ENCODE measurements at places on chromosomes 3 and 15.

DNA sequence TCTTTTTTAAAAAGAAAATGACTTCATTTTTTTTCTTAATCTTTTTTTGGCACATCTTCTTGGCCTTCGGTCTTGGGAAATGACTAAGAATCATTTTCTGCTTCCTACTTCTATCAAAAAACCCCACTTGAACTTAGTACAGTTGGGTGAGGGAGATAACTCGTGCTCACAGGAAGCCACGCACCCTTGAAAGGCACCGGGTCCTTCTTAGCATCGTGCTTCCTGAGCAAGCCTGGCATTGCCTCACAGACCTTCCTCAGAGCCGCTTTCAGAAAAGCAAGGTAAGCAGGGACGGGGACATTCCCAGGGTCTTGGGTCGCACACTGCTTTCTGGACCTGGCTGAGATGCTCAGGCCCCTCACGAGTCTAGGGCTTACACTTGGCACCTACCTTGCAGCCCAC, at the start of gene CCR4:
CCR4 (plus strand) TSS at position 235 of the 402 bp plus-strand sequence. CDS start 1,779 bp downstream, outside the sequence.
- DNase-seq = no peak

DNA sequence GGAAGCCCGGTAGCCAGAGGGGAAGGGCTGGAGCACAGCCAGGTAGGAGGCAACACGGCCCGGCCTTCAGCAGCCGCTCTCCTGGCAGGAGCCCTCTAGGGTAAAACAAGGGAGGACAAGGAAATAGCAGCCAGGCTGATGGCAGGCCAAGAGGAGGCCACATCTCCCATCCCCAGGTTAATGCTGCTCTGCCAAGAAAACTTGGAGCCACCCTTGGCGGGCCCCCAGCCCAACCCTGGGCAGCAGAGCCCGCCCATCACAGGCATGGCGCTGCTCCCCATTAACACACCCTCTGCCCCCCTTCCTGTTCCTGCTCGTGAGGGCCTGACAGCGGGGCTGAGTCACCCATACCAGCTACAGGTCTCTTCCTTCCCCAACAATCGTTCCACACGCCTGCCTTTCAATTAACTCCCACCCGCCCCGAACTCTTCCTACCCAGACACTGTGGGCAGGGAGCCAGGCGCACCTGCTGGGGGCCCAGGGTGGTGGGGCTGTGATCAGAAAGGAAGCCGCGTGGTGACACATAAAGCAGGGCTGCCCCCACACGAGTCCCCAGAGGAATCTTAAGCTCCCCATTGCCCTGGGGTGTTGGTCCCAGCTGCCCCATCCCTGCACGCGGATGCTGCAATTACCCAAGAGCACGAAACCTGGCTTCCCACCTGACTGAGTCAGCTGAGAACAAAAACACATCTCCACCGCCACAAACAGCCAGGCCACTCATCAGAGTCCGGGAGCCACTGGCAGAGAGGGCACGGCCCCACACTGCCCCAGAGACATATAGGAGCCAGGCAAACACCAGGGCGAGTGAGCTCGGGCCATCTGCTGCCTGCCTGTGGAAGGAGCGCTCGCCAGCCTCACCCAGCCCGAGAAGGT, at the start of gene C15orf62:
C15orf62 (plus strand) TSS at position 707 of the 873 bp plus-strand sequence. CDS start 516 bp downstream, outside the sequence.
- DNase-seq = peak; percentile 94

GRCh38 chr15:41727143-41727542, 47.1 kb upstream of the MAPKBP1 start:
- DNase-seq = no peak

GRCh38 chr15:81752546-81752942, 293.3 kb downstream of the MEX3B start:
- peak; percentile 34 for DNase-seq

GRCh38 chr3:44987332-44987731, 11.3 kb downstream of the EXOSC7 start:
- DNase-seq = no peak

- DNase-seq = no peak
These were observed 59.3 kb upstream of the UBE2E1 start for GRCh38 chr3:23746441-23746840.

DNA sequence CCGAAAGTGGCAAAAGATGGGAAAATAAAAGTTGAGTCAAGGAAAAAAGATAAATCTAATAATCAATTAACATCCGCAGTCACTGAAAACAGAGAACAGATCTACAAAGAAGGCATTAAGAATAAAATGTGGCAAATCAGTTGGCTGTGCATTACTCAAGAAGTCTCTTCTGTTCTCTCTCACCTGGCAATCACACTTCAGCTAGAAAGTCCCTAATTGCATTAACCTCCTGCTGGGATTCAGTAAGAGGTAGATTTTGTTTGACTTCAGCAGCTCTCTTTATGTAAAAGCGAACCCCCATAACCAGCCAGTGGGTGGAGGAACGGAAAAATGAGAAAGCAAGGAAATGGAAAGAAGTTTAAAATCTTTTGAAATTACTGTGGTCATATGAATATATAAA, 94.7 kb upstream of the PLXND1 start:
- no peak for DNase-seq

DNA sequence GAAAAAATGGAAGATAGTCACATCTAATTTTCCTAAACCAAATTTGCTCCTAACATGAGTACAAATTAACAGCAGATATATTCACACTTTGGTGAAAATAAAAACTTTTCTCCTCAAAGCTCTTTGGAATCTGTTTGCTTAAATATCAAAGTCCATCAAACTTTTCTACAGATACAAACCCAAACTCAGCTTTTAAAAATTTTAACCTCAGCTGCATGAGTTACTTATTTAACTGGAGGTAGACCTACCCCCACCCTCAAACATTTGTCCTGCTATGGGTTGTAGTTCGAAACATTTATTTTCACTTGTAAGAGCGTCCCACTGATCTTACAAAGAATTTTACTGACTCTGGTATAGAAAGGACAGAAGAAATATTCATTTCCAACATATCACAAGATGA, 8.9 kb upstream of the XYLB start:
- no peak for DNase-seq

GRCh38 chr15:71329497-71330260, 214.4 kb downstream of the THSD4 start:
- DNase-seq = peak; percentile 91

DNA sequence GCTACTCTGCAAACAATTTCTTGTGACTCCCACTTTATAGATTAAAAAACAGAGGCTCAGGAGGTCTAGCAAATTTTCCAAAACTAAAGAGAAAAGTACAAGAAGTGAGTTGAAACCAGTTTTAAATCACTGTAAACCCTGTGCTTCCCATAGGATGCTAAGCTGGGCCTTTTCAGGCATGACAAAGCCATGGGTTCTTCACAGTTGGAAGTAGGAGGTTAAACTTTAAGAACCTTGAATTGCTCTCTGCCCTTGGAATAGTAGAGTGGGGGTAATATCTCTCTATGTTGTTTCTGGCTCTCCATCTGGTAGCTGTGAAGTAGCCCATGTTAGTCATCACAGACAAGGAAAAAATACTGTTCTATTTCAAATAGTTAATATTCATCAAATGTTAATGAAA, 193.6 kb upstream of the SATB1 start:
- no peak for DNase-seq

- no peak for DNase-seq
These were observed at the start of gene GPR15 for GRCh38 chr3:98531622-98532274. GPR15 (plus strand) TSS chr3:98531978; CDS start chr3:98532034, 56 bp downstream.

DNA sequence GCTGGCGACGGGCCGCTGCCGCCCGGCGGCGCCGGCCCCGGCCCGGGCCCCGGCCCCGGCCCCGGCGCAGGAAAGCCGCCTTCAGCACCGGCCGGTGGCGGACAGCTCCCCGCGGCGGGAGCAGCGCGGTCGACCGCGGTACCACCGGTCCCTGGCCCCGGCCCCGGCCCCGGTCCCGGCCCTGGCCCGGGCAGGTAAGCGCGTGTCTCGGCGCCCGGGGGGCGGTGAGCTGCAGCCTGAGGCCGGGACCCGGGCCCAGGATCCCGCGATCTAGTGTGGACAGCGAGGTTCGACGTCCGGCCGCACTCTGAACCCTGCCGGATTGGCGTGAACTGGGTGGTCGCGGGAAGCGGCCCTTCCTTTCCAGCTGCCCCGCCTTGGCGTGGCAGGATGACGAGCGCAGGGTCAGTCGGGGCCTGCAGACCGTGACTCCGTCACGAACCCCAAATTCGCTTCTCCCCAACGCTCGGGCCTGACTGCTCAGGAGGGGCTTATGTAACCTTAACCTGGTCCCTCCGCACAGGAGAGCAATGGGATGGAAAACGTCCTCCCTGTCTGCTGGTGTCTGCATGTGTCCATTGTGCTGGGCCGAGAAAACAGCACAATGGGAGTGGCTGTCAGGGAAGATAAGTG, 472 bp downstream of the BSN start:
- DNase-seq = peak; percentile 28

DNA sequence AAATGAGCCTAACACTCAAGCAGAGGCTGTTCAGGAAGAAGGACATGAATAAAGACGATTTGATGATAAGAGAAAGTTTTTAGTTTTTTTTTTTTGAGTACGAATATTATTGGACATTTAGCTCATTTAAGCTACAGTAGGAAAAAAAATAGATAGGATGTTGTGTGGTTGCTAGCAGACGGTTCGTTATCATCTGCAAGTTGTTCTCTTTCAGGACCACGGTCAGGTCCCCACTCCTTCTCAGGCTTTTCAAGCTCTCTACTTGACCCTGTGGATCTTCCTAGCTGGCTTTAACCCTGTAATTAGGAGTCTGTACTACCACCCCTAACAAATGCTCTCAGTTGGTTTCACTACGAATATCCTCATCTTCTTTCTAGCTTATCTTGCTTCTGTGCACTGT, 1.1 kb downstream of the KCNH8 start:
- DNase-seq = no peak

DNA sequence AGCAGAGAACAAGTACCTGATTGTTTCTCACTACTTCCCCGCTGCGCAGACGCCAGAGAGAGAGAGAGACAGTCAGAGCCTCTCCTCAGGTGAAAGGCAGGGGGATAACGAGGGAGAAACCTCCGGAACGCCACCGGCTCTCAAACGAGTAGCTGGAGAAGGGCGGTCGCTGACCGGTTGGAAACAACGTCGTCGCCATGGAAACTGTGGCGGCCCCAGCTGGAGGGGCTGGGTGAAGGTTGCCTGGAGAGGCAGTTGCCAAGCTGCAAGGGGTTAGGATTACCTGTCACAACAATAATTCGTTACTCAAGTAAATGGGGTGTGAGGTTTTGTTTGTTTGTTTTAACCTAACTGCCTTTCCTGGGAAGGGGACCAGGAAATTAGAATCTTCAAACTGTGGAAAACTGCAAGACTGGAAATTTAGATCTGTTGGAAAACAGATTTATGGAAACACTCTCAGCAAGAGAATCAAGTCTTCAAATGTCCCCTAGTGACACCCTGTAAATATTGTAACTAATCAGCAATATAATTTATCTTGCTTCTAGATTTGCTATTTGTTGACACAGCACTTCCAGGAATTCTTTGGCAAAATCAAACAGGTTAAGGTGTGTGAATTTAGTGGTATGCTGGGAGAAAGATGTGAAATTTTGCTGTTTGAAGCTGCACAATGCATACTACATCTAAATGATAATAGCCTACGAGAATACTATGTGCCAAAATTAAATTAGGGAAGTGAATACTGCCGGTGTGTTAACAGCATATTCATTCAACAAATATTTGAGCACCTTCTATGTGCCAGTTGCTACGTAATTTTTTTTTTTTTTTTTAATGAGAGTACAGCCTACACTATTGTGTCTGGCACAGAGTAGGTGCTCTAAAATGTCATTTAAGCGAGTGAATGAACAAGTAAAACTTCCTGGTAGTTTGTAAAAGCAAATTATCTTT, at the start of gene DNAH12:
DNAH12 (minus strand) TSS at position 164 of the 945 bp plus-strand sequence. CDS start 1,474 bp downstream, outside the sequence.
- peak; percentile 65 for DNase-seq

- DNase-seq = no peak
These were observed 1.2 kb downstream of the SLC51A start for GRCh38 chr3:196217307-196218154.

DNA sequence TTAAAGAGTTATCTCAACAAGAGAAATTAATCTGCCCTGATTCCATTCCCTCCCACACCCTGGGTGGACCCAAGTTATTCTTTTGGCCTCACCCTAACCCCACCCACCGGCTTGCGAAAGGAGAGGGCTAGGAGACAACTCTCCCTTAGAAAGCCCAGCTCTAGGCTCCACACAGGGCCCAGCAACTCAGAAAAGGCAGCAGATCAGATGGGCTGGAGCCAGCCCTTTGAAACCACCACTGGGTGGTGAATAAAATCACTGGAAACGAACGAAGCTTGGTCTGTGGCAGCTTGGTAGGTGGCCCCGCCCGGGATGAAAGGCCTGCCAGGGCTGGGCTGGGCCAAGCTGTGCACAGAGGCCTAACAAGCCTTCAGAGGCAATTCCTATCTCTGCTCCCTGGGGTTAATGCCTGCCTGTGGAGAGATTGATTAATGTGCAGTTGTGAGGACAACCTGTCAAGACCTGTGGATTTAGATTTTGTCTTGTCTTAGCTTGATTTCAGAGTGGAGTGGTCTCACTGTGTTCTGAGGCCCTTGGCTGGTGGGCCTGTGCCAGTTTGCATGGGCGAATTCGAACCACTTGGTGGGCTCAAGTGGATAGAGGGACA, 38.8 kb downstream of the BHLHE40 start:
- DNase-seq = peak; percentile 83

DNA sequence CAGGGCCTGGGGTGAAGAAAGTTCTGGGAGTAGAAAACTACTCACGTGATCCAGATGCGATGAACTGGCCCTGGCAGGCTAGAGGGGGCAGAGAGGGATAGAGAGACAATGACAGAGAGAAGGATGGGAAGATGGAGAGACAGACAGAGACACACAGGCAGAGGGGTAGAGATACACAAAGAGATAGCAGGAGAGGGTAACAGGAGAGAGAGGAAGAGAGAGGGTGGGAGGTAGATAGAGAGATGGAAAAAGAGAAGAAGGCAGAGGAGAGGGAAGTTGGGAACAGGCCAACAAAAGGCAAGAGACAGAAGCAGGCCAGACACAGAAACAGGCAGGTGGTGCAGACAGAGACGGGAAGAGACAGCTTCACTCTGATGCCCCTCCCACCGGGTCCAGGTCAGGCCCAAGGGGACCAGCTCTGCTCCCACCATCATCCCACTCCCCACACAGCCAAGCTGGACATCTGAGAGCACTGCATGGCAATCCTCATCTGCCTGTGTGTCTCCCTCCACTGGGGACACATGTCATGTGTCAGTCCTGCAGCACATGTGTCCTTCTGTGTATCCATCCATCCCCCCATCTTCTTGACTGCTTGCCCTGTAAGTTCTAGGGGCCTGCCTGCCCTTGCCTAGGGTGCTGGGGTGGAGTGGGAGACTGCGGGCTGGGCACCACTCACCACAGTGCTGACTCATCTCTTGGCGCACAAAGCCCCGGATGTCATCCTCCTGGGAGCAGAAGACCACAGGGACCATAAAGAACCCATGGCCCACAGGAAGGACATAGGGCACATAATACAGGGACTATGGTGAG, 2.2 kb upstream of the UCN2 start:
- peak; percentile 76 for DNase-seq

DNA sequence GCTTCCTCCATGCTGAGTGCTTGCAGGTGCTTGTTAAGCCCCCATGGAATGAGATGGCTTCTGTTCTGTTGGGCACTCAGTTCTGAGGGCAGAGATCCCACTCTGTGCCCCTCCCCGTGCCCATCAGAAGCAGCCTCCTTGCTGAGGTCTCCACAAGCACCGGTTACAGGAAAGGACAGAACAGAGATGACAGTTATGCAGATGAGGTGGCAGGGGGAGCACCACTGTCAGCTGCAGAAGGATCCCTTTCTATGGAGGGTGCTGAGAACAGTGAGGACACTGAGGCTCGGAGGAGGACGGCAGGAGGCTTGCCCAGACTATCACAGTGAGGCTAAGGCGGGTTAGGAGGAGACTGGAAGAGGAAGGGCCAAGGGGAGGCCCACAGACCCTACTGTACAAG, 12.4 kb downstream of the CACNA2D2 start:
- no peak for DNase-seq

GRCh38 chr3:133987948-133988484, 41.7 kb downstream of the SLCO2A1 start:
- DNase-seq = no peak

GRCh38 chr15:64842096-64842939, 603 bp downstream of the PLEKHO2 start:
- DNase-seq = peak; percentile 35

Data from mammary epithelial cell (primary cell).